NCI-H526 treated with DMSO at 0.1 percent for 48 hours (cell line): ENCODE measurements at places on chromosomes 16 and 17.

DNA sequence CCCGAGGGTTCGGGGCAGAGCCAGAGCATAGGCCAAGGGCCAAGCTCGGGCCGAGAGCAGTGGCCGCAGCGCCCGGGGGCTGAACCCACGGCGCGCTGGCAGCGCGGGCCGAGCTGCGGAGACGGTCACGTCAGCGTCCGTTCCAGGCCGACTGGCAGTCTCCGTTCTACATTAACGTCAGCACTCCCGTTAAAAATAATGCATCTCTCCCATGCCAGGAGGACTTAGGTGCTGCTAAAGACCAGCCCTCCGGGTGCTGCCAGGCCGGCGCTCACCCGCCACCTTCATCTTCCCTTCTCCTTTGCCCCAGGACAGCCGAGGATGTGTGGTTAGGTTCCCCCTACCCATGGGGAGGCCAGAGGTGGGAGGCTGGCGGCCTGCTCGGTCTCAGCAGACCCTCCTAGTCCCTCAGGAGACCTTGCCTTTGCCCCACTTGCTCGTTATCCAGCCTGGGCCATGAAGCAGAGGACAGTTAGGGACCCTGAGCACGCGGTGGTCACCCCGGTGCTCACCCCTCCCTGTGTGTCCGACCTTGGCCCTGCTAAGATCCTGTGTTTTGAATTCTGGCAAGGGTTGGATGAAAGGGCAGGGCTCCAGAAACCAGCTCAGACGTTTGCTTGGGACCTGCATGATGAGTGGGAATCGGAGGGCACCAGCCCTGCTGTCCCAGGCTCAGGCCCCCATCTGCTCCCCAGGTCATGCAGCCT lies 572 bp downstream of the MPG start:
- no peak for DNase-seq

DNA sequence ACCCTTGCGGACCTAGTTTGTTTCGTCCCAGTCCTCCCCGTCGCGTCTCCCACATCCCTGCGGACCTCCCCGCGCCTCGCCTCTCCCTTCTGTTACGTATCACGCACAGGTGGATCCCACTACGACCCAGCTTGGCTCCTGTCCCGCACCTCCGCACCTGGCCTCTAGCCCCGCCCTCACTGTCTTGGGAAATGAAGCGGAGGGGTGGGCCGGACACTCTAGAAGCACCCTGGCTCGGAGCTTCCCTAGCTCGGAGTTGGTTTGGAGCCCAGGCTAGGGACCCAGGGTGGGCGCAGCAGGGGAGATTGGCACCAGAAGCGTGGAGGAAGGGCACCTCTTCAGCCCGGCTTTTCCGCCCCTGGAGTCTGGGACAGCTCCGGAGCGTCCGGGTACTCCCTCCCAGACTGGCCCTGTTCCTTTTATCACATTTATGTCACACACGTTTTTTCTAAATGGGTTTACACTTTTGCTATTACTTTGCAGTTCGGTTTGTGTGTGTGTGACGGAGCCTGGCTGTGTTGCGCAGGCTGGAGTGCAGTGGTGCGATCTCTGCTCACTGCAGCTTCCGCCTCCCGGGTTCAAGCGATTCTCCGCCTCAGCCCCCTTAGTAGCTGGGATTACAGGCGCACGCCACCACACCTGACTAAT lies 1.4 kb upstream of the CEMP1 start:
- peak; percentile 34 for DNase-seq

GRCh38 chr16:83899272-83899897 lies 470 bp downstream of the MLYCD start:
- no peak for DNase-seq

DNA sequence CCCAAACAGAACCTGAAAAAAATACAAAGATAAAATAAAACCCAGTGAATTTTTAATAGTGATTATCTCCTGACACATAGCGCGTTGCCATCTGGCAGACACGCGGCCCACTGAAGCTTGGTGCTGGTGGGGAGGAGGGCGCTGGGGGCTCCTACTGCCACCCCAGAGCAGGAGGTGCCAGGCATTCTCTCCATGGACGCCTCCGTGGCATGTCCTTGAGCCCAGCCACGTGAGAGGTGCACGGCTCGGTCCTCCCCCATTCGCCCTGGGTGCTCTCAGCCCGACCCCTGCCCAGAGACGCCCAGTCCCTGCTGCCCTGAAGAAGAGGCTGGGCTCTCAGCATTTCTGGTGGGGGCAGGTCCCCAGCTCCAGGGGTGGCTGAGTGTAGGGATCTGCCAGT lies 142.2 kb upstream of the GSE1 start:
- no peak for DNase-seq

GRCh38 chr17:66684731-66685130 lies 150.2 kb upstream of the CACNG5 start:
- no peak for DNase-seq

GRCh38 chr17:7459961-7460545 lies 15.2 kb downstream of the CHRNB1 start:
- no peak for DNase-seq

GRCh38 chr17:73823684-73824083 lies 179.4 kb upstream of the SDK2 start:
- no peak for DNase-seq

GRCh38 chr17:77227461-77228240 lies 86.9 kb downstream of the SEC14L1 start:
- no peak for DNase-seq

DNA sequence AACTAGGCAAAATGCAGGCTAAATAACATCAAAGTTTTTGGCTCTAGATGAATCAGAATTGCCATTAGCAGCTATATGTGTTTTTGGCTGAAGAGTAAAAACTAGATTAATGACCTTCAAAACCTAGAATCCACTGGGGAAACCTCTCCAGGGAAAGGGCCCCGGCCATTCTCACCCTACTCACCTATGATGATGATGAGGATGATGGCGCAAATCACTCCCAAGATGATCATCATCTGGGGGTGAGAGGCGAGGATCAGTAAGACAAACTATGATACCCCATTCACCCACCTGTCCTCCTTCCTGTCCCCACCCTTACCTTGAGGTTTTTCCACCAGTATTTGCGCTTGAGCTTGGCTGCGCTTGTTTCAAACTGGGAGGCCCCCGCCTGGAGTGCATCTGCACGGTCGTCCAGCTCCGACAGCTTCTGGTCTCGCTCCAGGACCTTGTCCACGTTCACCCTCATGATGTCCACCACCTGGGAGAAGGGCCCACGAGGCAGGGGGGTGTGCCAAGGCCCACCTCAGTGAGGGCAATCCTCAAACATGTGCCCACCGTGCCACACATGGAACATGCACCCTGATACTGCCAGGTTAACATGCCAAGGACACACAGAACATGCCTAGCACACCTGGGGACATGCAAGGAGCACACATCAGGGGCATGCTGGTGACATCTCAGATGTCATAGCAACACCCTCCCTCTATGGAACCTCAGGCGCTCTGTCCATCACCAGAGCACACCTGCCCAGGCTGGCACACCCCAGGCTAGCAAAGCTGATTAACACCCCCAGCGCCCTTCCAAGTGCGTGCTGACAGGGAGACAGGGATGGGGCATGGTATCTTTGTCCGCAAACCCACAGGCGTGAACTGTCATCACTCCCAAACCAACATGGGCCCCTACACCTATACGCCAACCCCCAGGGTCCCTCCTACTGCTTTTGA lies 1.2 kb downstream of the VAMP2 start:
- DNase-seq = no peak

DNA sequence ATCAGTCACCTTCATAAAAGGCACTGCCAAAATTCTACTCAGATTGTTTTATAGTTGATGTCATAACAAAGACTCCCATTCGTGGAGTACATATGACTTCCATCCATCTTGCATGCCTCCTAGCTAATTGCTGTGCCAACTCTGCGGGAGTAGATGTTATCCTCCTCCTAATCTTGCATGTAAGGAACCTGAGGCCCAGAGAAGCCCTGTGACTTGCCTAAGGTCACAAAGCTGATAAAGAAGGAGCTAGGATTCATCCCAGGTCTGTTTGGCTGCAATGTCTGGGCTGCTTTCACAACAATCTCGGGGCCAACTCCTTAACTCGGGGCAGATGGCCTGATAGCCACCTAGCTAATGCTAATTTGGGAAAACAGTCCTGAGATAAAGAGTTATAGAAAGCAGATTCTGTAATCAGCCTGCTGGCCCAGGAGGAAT lies 87.3 kb downstream of the YPEL2 start:
- DNase-seq = no peak

DNA sequence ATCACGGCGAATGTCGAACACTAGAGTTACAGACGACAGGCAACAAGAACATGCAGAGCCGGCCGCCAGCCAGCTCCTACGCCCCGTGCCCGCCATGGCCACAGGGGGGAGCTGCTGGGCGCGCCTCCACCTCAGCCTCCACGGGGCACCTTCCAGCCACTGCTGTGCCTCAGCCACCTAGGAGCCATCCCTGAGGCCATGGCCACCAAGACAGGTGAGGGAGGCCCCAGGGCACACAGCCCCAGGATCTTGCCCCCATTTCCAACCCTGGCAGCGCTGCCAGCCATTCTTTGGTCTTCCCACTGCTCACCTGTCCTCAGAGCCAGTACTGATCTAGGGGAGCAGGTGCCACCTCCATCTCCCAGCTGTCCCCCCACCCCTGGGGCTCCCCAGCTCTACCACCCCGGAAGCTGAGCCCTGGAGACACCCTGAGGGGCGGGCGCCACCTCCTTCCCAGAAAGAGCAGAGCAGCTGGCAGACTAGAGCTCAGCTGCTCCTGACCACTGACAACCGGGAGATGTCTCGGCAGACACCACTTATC lies 11.8 kb downstream of the GNPTG start:
- no peak for DNase-seq

DNA sequence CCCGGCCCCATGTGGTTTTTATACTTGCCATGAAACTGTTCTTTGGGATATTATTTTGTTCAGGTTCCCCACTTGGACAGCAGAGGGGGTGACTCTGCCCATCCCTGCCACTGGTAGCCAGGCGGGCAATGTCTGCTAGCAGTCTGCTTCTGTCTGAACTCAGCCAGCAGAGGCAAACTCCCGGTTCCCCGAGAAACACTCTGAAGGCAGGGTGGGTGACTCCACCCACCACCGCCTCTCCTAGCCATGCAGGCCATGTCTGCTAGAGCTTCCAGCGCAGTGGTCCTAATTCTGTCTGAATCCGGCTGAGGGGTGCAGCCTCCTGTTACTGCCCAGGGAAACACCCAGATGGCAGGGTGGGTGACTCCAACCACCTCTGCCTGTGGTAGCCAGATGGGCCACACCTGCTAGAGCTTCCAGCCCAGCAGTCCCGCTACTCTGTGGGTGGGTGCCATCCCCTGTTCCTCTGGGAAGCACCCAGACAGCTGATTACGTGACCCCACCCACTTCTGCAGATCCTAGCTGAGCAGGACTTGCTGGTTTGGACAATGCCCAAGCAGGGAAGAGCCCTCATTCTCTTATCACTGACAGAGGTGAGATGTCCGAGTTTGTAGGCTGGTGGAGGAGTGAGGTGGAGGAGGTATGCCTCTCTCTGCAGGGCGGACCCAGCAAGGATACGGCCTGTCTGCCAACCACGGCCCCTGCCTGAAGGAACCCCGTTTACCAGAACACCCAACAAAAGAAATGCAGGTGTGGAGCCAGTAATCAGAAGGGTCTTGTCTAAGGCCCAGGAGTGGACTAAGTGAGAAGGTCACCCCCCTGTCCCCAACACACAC lies 22.4 kb downstream of the NLRP1 start:
- DNase-seq = no peak

GRCh38 chr17:40623419-40624210 lies 24.0 kb downstream of the SMARCE1 start:
- DNase-seq = no peak

- DNase-seq = no peak
These were observed 80.6 kb upstream of the RCVRN start for GRCh38 chr17:9985646-9986045.

GRCh38 chr16:51938861-51939260 lies 608.1 kb downstream of the TOX3 start:
- no peak for DNase-seq

DNA sequence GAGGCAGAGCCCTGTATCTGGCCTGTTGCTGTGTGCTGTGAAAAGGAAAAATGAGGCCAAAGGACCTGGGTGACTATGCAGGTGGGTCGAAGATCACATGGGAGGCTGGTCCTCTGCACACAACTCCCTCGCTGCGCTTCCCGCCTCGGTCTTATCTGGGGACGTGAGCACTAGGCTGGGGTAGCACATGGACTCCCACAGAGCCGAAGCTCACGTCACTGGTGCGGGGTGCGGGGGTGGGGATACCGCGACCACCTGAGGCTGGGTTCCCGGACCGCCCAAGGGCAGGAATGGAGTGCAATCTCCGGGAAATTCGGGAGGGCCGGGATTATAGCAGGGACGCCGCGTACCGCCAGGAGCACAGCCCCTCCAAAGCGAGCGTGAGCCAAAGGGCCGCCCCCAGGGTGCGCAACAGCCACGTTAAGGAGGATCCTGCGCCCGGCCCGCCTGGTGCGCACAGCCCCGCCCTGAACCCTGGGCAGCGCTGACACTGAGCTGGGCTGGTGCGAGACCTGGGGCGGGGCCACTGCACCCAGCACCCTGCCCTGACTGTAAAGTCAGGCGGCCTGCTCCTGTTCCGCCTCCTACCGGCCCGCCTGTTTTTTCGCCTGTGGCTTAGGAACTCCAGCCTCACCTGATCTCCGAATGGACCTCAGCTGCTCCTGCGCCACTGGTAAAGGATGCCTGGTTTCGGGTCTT lies 4.8 kb downstream of the MT1A start:
- DNase-seq = no peak

DNA sequence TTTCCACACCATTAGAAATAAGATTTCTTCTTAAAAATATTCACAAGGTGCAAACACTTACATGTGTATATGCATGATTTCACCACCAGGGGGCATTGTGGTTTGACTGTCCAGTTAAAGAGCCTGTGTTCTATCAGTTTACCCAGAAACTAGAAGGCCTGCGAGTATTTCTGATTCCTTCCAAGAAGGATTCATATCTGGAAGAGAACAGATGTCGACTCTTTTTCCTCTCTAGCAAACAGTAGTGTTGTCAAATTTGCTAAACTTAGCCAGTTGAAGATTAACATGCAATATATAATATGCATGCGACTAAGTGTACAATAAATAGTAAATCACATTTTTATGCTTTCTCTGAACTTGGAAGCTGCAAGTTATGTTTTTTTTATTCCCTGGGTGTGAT lies 404.1 kb downstream of the WWOX start:
- no peak for DNase-seq

DNA sequence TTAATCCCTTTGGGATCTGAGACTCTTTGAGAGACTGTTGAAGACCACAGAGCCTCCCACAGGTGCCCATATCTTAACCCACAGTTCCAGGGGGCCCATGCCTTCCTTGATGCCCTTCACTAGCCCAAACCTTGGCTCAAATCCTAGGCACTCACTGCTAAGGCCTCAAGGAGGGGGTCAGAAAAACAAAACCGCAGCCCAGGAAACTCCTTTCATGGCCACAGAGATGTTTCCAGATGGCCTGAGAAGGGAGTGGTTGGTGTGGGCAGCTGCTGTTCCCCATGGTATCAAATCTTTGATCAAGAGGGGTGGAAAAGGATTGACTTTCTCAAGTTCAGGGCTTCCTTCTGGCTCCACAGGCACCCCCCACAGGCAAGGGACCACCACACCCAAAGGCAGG lies 44.7 kb downstream of the CDH1 start:
- no peak for DNase-seq

- DNase-seq = no peak
These were observed 191.4 kb downstream of the ZNF423 start for GRCh38 chr16:49664221-49665215.

- no peak for DNase-seq
These were observed 45.9 kb upstream of the CHMP6 start for GRCh38 chr17:80945736-80946135.

- no peak for DNase-seq
These were observed 6.3 kb upstream of the IGF2BP1 start for GRCh38 chr17:48990882-48991357.
